ENCODE measurements at places on chromosomes 1 and 21.

GRCh38 chr21:44477712-44478111 is 22.4 kb downstream of the LRRC3 start:
- DNase-seq: no peak

DNA sequence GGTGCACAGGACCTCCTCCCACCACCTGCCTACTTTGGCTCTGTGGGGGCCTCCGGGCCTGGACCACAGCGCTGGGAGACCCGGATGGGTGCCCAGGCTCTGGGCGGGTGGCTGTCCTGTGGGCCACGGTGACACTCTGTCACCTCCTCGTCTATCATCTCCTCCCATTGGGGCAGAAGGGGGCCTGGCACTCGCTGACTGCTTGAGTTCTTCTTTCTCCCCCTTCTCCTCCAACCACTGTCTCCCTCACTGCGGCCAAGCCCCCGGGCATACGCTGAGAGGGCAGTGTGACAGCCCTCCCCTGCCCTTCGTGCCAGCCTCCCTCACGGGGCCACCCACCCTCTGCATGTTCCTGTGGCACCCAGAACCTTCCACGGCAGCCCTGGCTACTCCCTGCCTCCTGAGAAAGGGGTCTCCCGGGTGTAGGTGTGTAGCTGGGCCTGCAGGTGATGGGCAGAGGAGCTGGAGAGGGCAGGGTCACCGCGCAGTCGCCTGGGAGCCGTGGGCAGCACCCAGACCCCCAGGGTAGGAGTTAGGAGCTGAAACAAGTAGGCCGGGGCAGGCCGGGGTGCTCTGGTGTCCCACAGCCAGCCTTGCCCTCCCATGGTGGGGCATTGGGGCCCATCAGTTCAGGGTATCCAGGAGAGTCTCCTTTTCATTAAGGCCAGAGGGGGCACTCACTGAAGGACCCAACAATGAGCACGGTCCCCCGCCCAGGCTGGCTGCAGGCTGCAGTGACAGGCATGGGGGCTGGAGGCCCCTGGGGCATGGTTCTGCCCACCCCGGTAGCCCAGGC is 9.2 kb upstream of the ARF1 start:
- DNase-seq: no peak

DNA sequence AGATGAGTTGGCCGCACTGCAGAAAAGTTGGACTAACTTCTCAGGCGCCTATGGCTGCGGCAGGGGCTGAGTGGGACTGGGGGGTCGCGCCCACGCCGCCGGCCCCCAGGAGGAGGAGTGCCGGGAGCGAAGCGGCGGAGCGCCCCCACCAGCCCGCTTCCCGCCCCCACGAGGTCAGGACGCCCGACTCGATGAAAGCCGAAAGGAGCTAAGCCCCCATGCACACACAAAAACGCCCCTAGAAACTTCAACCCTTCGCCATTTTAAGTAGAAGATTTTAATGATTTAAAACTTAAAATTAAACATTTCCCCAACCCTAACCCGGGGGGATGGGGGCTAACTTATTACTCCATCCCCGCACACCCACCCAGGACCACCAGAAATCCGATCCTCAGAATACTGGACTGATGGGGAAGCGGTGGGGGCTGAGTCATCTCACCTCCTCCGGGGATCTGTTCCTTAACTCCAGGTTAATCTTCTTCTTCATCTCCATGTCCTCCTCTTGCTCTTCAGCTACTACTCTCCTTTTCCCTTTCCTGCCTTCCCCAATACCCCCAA is 539 bp downstream of the ANP32E start:
- no peak for DNase-seq

DNA sequence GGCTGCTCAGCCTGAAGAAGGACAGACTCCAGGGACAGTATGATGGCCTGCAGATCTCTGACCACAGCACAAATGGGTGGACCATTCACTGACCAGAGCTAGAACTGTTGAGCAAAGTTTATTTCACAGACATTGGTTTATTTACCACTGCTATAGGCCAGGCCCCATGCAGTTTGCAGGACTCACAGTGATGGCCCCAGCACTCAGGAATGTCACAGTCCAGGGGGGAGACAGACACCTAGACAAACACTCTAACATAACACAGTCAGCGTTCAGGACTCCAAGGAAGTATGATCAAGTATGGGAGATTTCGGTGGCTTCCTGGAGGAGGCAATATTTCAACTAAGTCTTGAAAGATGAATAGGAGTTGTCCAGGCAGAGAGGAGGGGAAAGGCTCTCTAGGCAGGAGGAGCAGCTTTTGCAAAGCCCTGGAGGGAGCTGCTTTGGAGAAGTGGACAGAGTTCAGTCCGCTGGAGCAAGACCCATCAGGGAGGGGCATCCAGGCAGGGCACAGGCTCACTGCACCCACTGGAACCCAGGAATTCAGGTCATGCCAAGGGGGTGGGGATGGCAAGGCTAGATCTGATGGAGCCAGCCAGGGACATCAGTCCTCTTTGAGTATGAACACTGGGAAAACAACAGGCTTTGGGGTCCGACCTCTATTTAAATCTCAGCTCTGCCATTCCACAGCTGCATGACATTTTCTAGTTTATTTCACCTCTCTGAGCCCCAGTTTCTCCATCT is 454.3 kb downstream of the MATN1 start:
- no peak for DNase-seq

DNA sequence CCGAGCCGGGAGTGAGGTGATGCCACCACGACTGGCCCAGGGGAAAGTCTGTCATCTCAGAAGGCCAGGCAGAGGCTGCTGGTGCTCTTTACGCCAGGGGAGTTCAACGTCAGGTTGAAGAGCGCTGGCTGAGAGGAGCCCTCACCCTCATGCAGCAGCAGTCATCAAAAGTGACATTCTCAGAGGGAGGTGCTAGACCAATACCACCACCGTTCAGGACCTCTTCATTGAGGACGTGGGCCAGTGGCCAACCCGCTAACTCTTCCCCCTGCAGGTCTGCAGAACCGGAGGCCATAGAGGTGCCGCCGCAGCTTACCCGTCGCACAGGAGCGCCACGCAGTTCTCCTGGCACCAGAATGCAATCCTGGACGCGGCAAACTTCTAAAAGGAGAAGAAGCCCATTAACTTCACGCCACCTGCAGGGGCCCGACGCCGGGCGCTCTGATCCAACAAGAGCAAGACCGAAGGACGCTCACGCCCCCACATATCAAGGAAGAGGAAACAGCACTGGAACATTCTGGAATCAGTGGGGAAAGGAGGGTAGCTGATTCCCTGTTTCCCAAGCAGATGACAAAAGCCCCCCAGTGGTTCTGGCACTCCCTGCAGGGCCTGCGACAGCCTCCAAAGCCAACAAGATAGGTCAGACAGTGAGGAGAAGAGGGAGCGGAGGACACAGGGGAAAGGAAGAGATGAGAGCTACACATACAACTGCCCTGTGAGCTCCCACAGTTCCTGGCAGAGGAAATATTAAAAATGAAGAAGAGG is 24.9 kb downstream of the WDR4 start:
- DNase-seq: no peak

GRCh38 chr1:151508833-151509232 is 2.4 kb upstream of the CGN start:
- no peak for DNase-seq

- no peak for DNase-seq
Observed at GRCh38 chr1:162218546-162218945, 149.1 kb downstream of the NOS1AP start.

- no peak for DNase-seq
Observed at GRCh38 chr1:38327559-38327973, 281.0 kb upstream of the POU3F1 start.

GRCh38 chr1:19179597-19180264 is 30.3 kb downstream of the UBR4 start:
- DNase-seq: no peak

Data from stimulated activated CD4-positive, alpha-beta T cell treated with anti-CD3 and anti-CD28 coated beads, TNF-alpha, amount 100 ng/mL, for 1 hour (primary cell).